ENCODE measurements at places on chromosomes 5 and 9.

DNA sequence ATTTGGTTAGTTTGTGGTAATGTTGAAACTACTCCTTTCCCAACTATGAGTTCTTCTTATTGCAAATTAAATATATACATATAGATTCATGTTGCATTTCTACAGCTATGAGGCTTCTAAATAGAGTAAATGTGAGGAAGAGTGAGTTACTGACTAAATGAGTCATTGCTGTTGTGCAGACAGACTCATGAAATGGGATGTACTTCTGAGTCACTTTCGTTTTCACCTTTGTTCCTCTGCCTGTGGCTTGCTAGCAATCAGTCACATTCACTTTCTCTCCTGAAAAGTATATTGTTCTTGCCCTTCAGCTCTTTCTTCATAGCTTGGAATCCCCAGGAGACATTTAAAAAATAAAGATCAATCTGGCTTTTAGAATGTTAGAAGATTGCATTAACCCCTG, 295.5 kb upstream of the SMC2 start:
- DNase-seq, result no peak

- DNase-seq, result peak; percentile 54
These were observed 2050.2 kb upstream of the CDH6 start for GRCh38 chr5:29143266-29143665.

DNA sequence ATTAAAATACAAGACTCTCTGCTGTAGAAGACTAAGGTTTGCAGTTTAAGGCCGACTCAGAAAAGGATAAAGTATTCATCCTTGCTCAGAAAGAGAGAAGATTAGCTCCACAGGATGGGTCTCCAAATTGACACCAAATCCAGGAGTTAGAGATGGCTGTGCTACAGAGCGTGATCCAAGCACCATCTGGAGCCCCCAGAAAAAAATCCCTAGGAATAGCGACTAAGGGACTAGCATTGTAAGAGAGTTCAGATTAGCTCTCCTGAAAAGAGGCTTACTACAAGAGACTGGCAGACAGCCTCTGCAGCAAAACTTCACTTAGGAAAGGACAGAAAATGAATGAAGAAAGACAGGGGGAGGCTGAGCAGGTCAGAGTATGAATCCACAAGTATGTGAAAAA, 3.7 kb downstream of the SIL1 start:
- no peak for DNase-seq

- no peak for DNase-seq
These were observed 259.7 kb upstream of the MSX2 start for GRCh38 chr5:174464504-174465165.

GRCh38 chr5:114243972-114244317, 117.9 kb upstream of the KCNN2 start:
- no peak for DNase-seq

GRCh38 chr5:74693191-74693590, 8.2 kb downstream of the HEXB start:
- no peak for DNase-seq

GRCh38 chr5:139745132-139745799, 50.3 kb upstream of the PSD2 start:
- peak; percentile 70 for DNase-seq

GRCh38 chr9:36092509-36093215, 43.9 kb upstream of the GLIPR2 start:
- DNase-seq, result no peak

- DNase-seq, result no peak
These were observed 103.4 kb downstream of the MED10 start for GRCh38 chr5:6274846-6275543.

DNA sequence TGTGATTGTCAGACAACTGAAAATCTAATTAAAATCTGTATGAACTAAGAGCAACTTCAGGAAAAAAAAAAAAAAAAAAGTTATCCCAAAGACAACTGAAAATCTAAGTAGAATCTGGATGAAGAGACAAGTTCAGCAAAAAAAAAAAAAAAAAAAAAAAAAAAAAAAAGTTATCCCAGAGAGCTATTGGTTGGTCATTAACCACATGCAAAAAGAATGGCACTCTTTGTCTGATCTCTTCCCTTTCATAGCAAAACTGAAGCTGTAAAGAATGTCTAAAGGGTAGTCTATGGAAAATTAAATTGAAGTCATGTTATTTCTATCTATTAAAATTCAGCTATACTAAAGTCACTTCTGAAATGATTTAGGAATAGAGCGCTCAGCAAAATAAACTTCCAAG, 32.9 kb downstream of the STRBP start:
- DNase-seq, result no peak

- no peak for DNase-seq
These were observed 188.1 kb downstream of the RFX3 start for GRCh38 chr9:3337515-3338225.

- DNase-seq, result no peak
These were observed 37.0 kb upstream of the RANBP6 start for GRCh38 chr9:6052293-6052919.

DNA sequence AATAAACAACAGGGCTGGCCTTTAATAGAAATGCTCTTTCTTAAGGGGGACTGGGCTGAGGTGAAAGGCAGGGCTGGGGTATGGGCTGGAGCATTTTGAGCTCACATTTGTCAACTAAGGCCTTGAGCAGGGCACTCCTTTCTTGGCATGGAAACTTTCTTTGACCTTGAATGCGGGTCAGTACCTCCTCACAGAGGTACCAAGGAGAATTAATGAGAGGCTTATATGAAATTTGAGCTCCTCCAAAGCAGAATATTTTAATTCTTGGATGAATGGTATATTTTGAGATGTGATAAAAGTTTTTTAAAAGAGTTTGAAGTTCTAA, 3.1 kb downstream of the CYSTM1 start:
- no peak for DNase-seq

DNA sequence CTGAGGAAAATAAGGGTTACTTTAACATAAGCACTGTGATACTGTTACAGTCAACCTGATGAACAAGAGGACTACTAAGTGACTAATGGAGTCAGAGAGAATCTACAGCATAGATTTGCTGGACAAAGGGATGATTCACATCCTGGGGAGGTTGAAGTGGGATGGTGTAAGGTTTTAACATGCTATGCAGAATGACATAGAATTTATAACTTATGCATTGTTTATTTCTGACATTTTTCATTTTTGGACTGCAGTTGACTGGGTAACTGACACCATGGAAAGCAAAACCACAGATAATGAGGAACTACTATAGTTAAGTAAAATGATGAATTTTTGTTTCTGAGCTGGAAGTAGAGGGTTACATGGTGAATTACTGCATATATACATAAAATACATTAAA, 389.2 kb downstream of the MAT2B start:
- DNase-seq, result no peak

GRCh38 chr9:89748831-89749499, 144.2 kb downstream of the GADD45G start:
- DNase-seq, result no peak

DNA sequence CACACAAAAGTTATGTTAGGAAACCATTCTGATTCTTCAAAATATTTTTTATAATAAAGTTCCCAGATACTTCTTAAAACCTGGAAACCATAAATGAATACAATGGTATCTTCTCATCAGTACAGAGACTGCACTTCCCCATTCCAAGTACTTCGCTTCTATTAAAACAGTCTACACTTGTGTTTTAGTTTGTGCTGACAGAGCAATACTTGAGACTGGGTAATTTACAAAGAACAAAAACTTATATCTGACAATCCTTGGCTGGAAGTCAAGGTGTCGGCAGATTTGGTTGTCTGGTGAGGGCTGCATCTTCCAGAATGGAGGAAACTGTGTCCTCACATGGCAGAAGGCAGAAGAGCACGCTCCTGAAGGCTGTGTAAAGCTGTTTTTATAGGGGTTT, 70.1 kb downstream of the RFX3 start:
- DNase-seq, result no peak

DNA sequence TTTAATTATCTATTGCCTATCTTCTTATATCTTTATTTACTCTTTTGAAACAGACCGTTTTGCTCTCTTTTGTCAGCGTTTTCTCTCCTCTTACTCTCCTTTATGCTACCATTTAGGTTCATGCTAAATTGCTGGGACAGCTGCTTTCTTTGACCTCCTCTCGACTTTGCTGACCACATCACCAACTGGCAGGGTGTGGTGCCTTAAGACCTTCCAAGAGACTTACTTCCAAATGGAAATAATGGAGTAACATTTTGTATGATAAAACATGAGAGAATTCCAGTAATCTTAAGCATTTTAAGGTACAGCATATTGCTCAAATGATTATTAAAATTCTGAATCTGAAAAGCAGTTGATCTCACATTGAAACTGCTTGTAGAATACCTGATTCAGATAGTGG, 71.5 kb upstream of the MEF2C start:
- DNase-seq, result no peak

- peak; percentile 71 for DNase-seq
These were observed 36.4 kb downstream of the GGTA1 start for GRCh38 chr9:121463026-121463807.

DNA sequence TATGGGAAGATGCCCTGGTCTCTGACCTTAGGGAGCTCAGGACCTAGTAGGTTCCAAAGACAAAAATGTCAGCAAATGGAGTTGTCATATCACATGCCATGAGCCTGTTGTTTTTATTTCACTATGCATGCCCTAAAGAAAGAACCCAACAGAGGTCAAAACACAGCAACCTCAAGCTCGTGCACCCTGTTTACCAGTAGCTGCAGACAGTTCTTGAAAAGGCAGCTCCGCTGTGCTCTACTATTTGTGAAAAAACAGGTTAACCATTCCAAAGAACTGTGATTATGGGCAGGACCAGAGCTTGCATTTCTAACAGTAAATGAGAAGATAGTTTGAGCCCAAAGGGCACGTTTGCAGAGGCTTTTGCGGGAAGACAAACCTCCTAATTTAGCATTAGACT, 22.8 kb downstream of the ITK start:
- no peak for DNase-seq

- peak; percentile 78 for DNase-seq
These were observed 9.7 kb downstream of the ORM2 start for GRCh38 chr9:114339130-114339908.

DNA sequence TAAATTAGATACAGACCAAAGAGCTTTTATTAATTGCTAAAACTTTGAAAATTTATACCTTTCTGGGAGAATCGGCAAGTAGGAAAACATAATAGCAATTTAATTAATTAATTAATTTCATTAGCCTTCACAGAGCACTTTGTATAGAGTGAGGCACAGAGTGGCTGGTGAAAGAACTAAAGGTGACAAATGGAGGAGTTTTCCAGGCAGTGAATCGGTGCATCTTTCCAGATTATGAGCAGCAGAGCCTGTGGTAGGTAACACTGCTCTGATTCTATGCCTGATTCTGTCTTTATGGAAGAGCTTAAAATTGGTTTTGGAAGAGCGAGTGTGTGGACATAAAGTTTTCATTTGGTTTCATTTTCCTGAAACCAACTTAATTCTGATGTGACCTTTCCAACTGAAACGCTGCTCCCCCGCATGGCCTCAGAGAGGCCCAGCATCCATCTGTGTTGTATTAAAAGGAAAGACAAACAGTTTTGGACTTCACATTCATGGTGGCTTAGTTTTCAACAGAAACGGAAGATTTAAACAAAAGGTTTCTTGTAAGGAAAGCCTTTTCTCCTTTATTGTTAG, 188.9 kb upstream of the RPS23 start:
- DNase-seq, result no peak

- no peak for DNase-seq
These were observed 110.2 kb upstream of the PCA3 start for GRCh38 chr9:76654051-76654461.

- no peak for DNase-seq
These were observed 290.6 kb upstream of the PANK3 start for GRCh38 chr5:168869615-168870227.

DNA sequence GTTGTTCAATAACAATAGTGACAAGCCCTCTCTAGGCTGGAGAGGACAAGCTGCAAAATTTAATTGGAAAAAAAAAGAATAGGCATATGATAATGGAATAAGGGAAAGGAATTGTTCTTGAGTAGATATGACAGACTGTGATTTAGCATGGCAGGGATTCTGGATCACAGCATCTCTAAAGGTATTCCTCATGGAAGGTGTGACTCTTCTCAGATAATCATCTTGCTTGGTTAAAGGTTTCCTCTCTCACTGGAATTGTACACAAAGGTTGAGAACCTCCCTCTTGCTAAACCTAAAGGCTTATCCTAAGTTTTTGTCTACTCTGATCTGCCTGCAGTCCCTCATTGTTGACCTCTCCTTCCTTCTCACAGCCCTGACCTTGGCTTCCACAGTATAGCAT, 31.6 kb downstream of the ELOVL7 start:
- DNase-seq, result no peak

DNA sequence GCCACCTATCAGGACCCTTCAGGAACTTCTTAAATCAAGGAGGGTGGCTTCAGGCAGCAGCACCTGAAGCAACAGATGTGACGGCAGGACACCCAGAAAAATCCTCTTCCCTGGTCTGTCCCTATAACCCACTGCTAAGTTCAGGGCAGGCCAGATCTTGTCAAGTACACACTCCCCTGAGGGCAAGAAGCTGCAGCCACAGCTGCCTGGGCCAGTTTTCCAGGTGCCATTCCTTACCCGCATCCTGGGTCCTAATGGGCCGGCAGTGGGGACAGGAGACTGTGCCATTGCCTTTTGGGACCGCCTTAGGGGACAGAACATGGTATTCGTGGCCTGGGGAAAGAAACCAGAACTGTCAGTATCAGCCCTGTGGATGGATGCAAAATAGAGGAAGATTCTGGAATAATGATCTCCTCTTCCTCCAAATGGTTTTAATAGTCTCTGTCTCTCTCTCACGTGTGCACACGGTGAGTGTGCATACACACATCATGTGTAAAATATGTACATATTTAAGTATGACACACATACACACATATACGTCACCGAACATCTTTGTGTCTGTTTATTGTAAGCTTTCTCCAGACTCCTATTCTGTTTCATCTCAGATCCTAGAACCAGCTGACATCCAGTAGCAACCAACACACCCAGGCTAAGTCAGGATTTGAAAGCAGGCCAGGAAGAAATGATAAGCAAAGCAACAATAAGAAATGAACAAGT, 14.0 kb downstream of the ORM2 start:
- no peak for DNase-seq

GRCh38 chr5:57834829-57835608, 352.4 kb upstream of the ACTBL2 start:
- DNase-seq, result peak; percentile 53

DNA sequence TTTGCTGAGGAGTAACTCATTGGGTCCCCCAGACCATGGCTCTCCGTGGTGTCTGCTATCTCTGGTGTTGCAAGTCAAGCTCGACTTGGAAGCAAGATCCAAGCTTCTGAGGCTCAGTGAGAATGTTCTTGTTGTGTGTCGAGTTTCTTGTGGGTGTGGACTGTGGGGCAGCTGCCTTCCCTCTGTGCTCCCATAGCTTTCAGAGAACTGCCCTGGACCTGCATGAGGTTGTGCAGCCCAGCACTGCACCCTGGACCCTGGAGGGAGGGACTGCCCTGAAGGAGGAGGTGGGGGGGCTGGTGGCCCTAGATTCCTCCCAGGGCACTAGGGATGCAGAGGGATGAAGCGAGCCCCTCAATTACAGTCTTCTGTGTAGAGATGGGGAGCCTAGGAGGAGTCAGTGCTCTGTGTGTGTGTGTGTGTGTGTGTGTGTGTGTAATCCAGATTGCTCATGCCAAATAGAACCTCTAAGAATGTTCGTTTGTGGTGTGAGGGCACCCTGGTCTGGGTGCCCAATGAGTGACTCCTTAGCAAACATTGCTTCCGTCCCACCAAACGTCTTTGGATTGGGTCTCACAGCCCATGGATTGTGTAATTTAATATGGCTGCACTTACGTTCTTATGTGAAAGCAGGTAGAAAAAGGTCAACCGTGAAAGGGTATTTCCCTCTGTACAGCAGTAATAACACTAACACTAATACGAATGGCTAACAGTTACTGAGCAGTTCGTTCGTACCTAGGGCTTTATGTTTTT, 143.3 kb upstream of the LMX1B start:
- no peak for DNase-seq

- peak; percentile 32 for DNase-seq
These were observed 137.6 kb upstream of the ZNF618 start for GRCh38 chr9:113738496-113738892.
